Stimulated activated effector memory CD8-positive, alpha-beta T cell treated with anti-CD3 and anti-CD28 coated beads, Interleukin-12 subunit alpha, Interleukin-12 subunit beta, amount 100 ng/mL, for 72 hours (primary cell): ENCODE measurements at places on chromosomes 5 and 9.
A peak's percentile ranks its signal among the peaks of the same experiment; 100 is the strongest.

GRCh38 chr9:73347720-73348119 lies 196.1 kb downstream of the ANXA1 start:
- DNase-seq: no peak

GRCh38 chr9:70609542-70610286 lies 195.3 kb upstream of the KLF9 start:
- no peak for DNase-seq

DNA sequence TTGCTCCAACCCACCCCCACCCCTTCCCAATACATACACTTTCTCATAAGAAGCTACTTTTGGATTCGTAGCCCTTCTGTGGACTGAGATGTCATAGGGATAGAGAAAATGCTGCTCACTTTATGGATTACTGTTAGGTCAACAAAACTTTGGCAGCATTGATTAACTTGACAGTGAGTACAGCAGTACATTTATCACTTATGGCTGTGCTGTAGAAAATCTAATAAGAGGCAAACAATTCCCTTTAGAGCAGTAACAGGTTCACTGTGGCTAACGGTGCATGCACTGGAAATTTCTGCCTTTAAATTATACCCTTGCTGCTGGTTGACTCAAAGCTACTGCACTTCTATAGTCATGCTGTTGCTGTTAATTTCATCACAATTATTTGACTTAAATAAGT lies 59.2 kb downstream of the PPIC start:
- DNase-seq: no peak

GRCh38 chr5:121833617-121834016 lies 18.1 kb upstream of the FTMT start:
- DNase-seq: no peak

DNA sequence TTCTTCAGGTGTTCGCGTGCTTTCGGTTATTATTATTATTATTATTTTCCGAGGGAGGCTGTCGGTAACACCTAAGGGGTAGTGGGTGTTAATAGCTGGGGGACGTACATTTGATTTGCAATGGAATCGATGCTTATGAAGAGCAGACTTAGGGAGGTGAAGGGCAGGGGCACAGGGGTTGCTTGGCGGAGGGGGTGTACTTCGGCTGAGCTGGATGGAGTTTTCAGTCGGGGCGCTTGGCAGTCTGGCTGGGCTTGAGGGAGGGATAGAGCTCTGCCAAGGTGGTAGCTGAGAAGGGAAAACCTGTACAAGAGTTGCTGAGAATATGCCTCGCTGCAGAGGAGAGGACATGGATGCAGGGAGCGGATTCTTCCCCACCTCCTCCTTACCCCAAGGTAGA lies 617 bp upstream of the PTPRD start:
- DNase-seq: no peak

DNA sequence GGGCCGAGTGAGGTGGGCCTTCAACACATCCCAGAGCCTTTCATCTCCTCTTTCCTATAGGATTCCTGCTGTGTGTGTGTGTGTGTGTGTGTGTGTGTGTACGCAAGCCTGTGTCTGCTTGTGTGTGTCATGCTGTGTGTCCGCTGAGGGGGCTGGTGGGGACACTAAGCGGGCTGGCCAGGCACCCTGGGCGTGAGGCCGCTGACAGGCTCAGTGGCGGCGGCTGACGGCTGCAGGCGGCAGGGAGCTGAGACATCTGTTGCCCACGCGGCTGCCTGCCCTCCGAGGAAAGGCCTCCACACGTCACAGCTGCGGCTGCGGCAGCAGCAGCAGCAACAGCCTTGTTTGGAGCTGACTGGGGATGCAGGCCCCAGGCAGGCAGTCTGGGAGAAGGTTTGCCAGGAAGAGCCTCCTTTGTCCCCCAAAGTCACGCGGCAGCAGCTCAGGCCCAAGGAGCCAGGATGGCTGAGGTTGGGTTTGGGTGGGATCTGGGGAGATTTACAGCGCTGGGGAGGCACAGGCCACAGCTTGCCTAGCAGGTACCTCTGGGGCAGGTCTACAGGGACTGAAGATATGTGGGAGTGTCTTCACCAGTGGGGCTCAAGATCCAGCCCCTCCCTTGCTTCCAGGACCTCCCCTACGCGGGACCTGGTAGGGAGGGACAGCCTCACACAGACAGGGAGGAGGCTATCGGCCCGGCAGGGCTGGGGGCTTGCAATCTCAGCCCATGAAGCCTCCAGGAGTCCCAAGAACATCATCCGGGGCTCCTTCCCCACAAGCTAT lies 1.8 kb downstream of the PDLIM4 start:
- no peak for DNase-seq

GRCh38 chr9:29928072-29928471 lies 2354.8 kb upstream of the C9orf72 start:
- no peak for DNase-seq

DNA sequence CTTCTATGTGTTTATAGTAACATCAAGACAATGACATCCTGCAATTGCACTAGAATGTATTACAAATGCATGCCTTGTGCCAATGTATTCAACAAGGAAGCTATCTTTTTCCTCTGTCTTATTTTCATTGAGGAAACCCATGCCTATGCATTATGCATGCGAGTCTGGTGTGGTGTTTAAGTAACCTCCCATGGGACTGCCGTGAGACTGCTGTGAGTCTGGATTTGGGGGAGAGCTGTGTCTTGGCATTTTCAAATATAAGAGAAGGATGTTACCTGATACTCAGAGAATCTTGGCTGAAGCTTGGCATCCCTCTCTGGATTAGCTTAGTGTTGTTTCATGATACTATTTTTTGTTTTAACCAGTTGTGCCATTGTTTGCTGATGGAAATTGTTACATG lies 98.3 kb downstream of the F2RL2 start:
- no peak for DNase-seq

- no peak for DNase-seq
Measured at GRCh38 chr9:14346231-14346791, 32.4 kb upstream of the NFIB start.

- DNase-seq: no peak
Measured at GRCh38 chr5:172721455-172722326, 49.3 kb downstream of the DUSP1 start.

GRCh38 chr5:1243487-1244130 lies 18.4 kb downstream of the SLC6A18 start:
- no peak for DNase-seq

DNA sequence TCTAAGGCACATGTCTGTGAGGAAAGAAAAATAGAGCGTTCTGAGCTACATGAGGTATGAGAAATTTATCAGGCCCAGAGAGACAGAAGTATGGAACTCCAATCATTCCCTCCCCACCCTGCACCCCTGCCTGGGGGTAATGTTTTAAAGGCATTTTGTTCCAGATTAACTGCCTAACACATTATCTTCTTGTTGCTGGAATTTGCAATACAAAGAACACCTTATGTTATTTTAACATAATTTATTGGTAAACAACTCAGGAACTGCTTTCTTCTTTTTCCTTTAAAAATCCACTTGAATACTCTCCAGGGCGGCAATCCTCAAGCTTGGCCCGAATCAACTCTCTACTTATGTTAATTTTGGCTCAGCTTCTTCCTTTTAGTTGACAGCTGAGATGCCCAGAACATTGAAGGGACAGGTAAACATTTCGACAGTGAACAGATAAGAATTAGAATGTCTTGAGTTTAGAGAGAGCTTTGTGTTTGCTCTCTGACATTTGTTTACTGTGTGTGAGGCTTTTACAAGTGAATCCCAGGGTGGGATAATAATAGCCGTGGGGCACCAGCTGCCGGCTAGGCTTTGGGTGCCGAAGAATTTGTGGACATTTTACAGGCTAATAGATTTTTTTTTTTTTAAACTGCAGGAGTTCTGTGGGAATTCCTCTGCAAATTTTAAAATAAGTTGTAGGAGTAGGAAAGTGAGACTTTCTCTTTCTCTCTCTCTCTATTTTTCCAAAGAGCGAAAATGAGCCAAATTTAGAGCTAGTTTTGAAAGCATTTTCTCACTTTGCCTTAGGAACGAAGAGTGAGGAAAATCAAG lies 96.4 kb upstream of the TAF11L2 start:
- no peak for DNase-seq

GRCh38 chr5:132225165-132226032 lies 2.3 kb downstream of the P4HA2 start:
- no peak for DNase-seq

GRCh38 chr9:96867079-96867804 lies 12.9 kb upstream of the ZNF782 start:
- DNase-seq: no peak

GRCh38 chr9:8857926-8858595 lies 1058.5 kb upstream of the DMAC1 start:
- no peak for DNase-seq

GRCh38 chr5:76691467-76692273 lies 24.3 kb upstream of the F2R start:
- peak; percentile 56 for DNase-seq

- DNase-seq: no peak
Measured at GRCh38 chr5:78113689-78114264, 180.7 kb downstream of the AP3B1 start.

DNA sequence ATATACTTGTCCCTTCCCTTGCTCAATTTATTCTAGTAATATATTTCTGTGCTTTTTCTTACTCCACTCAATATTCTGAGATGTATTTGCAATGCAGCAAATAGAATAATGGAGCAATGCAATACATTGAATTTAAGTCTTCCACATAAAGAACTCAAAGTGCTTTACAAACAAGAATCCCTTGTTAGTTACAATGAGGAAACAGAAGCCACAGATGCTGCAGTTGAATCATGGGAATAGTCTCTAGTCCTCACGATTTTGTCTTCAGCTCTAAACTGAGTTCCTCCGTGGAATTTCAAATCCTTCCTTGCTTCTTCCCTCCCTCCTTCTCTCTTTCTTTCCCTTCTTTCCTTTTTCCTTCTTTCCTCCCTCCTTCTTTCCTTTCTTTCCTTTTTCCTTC lies 12.5 kb upstream of the TAS2R1 start:
- no peak for DNase-seq

GRCh38 chr5:83789371-83789770 lies 68.7 kb upstream of the HAPLN1 start:
- no peak for DNase-seq

GRCh38 chr5:164214698-164215097 lies 709.3 kb downstream of the MAT2B start:
- DNase-seq: no peak

- no peak for DNase-seq
Measured at GRCh38 chr5:17343675-17344074, 126.2 kb downstream of the BASP1 start.

DNA sequence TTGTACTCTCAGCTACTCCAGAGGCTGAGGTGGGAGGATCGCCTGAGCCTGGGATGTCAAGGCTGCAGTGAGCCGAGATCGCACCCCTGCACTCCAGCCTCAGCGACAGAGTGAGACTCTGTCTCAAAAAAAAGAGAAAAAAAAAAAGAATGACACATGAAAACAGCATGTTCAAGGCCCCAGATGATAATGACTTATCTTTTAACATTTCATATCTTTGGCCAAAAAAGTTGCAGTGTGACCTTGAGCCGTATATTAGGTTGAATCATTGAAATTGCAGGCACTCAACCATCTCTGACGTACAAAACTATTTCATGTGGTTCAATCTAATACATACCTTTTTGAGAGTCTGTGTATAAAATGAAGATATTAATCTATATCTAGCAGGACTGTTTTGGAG lies 79.1 kb upstream of the CPEB4 start:
- DNase-seq: no peak

GRCh38 chr5:65926893-65927292 lies 518 bp downstream of the ERBIN start:
- DNase-seq: no peak

GRCh38 chr5:13477118-13477737 lies 467.3 kb downstream of the DNAH5 start:
- DNase-seq: no peak

GRCh38 chr5:52989781-52990527 lies 802 bp downstream of the ITGA2 start:
- DNase-seq: no peak

GRCh38 chr5:177133853-177134696 lies 502 bp downstream of the NSD1 start:
- DNase-seq: peak; percentile 82

GRCh38 chr5:79731775-79732174 lies 42.1 kb downstream of the CMYA5 start:
- no peak for DNase-seq

DNA sequence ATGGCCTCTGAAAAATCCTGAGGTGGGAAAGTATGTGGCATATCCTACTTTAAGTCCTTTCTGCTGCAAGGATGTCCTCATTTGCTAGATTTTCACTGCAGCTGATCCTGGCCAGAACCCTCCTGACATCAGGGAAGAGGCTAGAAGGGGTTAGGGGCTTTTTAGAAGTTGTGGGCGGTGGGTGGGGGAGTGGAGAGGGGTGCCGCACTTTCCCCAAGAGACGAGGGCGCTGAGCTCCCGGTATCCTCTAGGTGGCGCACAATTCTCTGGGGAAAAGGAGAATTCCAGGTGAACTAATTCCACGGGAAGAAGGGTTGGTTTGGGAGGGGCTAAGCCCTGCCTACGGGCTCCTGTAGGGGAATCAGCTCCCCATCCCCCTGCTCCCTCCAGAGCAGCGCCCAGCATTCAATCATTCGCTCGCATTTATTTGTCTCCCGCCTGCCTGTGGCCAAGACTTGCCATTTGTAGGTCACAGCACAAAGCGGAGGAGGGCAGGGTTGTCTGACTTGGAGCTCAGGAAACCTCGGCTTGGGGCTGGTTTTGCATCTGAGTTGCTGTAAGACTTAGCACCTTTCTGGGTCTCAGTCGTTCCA lies 42.9 kb upstream of the HAND1 start:
- no peak for DNase-seq

- DNase-seq: no peak
Measured at GRCh38 chr5:142659405-142659804, 26.5 kb downstream of the FGF1 start.

- DNase-seq: no peak
Measured at GRCh38 chr9:38727497-38728001, 7.6 kb upstream of the FAM240B start.

DNA sequence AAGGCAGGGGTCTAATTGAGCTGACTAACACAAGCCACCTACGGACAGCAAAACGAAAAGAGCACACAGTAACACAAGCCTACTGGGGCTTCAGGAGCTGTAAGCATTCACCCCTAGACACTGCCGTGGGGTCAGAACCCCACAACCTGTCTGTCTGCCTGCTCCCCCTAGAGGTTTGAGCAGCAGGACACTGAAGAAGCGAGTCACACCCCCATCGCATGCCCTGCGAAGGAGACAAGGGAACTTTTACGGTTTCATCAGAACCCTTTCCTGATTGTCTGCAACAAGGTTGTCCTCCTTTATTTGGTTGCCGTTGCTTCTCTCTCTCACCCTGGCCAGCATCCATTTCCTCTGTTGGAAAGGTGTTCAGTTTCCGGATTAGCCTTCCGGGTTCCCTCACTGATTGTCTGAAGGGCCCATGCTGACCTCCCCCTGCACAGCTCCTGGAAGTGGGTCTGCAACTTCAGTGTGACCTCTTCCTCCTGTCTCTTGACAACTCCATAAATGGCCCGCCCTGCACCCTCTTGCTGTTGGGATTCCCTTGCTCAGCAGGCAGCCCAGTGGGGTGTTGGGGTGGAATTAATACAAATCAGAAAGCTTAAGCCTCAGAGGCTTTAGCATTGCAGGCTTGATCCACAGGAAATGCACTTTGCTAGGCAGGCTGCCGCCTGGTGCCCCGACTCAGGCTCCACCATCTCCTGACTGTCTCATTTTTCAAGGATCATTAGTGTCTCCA lies 258.9 kb upstream of the TLE4 start:
- no peak for DNase-seq

GRCh38 chr5:151278845-151279244 lies 24.7 kb downstream of the SLC36A3 start:
- no peak for DNase-seq

- DNase-seq: no peak
Measured at GRCh38 chr5:113237893-113238292, 196.9 kb downstream of the TSSK1B start.

GRCh38 chr9:83384214-83384613 lies 154.0 kb downstream of the FRMD3 start:
- no peak for DNase-seq
